Stimulated activated CD4-positive, alpha-beta T cell treated with anti-CD3 and anti-CD28 coated beads, Interleukin-4, amount 100 ng/mL, for 24 hours (primary cell): ENCODE measurements at places on chromosomes 3 and 15.

DNA sequence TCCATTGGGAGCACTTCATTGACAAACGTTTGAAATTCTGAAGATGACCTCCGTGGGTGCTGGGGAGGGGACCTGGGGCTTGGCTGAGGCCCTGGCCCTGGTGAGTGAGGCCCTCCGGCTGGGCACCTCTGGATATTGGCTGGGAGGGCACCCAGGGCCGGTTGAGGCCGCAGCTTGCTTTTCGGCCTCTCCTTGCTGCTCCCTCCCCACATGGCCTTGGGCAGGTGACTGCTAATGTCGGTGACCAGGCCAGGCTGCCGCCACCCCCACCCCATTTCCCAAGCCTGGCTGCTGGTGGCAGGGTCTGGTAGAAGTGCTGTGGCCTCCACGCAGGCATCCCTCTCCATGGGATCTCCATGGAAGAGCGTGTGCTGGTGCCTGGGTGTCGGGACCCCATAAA lies 39.5 kb downstream of the TM2D3 start:
- DNase-seq, result no peak

GRCh38 chr3:112456147-112456546 lies 43.1 kb downstream of the BTLA start:
- DNase-seq, result no peak

DNA sequence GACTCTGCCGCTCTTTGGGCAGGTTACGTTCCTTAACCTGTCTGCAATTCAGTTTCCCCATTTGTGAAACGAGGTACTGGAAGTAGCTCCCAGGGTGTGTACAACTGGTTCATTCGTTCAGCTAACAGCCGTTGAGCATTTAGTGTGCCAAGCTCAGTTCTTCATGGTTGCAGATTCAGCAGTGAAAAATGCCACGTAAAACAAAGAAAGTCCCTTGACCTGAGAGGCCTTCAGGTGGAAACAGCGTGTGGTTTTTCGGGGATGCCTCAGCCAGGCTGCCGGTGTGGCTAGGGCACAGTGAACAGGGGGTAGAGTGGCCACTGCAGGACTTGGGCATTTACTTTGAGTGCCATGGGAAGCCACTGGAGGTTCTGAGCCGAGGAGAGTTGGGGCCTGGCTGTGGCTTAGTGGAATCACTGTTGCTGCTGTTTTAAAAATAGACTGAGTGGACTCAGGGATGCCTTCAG lies 4.7 kb downstream of the SYNM start:
- DNase-seq, result no peak

DNA sequence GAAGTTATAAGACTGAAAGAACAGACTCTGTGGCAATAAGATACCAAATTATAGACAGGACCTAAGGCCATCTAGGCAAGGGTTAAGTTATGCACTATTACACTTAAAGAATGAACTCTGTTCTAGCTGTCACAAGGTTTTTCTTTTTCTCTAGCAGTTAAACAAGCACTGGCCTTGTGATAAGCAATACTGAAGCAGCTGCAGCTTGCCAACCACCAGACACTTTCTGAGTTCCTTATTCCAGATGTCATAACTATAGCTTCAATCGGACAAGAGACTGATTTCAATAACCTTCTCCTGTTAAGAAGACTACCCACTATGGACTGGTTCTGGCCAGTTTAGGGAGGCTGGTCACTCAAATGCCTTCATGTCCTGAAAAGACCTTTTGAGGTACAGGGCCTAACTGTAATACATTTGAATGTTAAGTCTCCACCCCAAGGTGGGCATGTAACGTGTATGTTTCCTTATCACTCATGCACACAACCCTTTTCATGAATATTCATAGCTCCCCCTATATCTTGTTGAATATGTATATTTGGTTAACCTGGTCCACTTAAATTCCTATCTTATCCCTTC lies 85.8 kb downstream of the CFAP20DC start:
- DNase-seq, result no peak

GRCh38 chr15:80247320-80247719 lies 4.7 kb downstream of the CTXND1 start:
- no peak for DNase-seq

GRCh38 chr3:106326941-106327695 lies 458.3 kb upstream of the CBLB start:
- no peak for DNase-seq

DNA sequence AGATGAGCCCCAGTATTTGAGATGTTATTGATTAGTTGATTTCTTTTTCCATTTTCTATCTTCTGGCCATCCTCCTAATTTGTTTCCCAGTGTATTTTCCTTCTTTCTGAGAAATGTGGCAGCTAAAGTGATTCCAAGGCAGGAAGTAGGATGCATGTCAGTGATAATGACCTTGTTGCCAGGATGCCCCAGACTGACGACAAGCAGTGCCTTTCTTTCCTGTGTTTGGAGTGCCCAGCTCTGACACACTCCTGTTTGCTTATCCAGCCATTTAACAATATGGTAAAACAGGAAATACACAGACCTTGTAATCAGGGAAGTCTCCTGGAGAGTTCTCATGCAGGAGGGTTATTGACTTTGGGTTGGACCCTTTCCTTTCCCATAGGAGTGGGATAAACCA lies 20.4 kb downstream of the TMOD2 start:
- no peak for DNase-seq

GRCh38 chr3:10164546-10165393 lies at the start of gene IRAK2:
Gene IRAK2, plus strand, starts transcription at chr3:10164919. Its CDS starts 36 bp downstream, at chr3:10164955.
- DNase-seq, result peak; percentile 59

- DNase-seq, result no peak
Measured at GRCh38 chr3:37853691-37854413, 7.8 kb upstream of the CTDSPL start.

- DNase-seq, result no peak
Measured at GRCh38 chr15:60844010-60844409, 365.1 kb upstream of the ICE2 start.

- no peak for DNase-seq
Measured at GRCh38 chr3:183924956-183925355, 40.3 kb upstream of the PARL start.

- DNase-seq, result no peak
Measured at GRCh38 chr3:195033531-195034091, 237.3 kb downstream of the XXYLT1 start.

DNA sequence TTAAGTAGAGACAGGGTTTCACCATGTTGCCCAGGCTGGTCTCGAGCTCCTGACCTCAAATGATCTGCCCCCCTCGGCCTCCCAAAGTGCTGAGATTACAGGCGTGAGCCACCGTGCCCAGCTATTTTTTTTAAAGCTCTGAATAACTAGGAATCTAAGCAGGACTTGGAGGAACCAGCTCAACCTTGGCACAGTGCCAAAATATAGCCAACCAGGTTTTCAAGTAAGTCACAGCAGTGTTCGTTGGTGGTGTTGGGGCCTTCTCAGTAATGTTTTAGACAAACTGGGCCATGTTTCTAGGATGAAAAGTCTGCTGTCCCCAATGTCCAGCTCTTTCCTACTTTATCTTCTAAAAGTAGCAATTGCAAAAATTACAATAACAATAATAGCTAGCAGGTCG lies 6.4 kb upstream of the ADAM10 start:
- no peak for DNase-seq

DNA sequence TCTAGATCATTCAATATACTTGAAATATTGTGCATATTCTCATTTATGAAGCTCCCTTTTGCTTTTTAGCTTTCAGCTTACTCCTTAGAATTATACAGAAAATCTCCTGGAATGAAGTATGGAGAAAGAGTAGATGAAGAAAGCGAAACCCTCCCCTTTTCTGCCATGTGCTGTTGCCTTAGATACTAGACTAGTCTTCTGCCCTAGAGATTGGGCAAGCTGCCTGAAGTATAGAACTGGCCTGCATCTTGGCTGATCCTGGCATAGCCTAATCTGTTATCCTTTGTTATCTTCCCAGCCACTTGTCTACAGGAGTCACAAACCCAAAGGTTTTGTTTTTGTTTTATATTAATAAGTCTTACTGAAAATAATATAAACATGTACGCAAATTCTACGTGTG lies 138.8 kb downstream of the RBPMS2 start:
- DNase-seq, result no peak

GRCh38 chr3:98731720-98732285 lies 31.3 kb upstream of the ST3GAL6 start:
- DNase-seq, result no peak

- DNase-seq, result no peak
Measured at GRCh38 chr3:53191836-53192480, 30.9 kb downstream of the PRKCD start.

DNA sequence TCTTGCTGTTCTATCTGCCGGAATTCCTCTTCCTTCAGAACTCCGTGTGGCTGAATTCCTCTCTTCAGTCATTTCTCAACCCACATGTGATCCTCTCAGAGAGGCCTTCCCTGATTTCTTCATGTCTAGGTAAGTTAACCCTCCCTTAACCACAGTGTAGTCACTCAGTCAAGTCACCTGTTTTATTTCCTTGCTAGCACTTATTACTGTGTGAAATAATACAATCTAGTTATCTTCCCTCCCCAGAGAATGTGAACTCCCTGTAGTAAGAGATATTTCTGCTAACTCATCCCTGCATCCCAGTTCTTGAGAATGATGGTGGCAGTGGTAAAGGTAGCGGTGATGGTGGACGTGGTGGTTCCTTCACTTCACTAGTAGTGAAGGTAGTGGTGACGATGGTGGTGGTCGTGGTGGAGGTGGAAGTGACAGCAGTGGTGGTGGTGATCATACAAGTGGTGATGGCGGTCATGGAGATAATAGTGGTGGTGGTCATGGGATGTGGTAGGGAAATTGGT lies 33.3 kb downstream of the COL6A5 start:
- DNase-seq, result no peak

GRCh38 chr15:95556866-95557225 lies 773.7 kb upstream of the NR2F2 start:
- DNase-seq, result no peak

DNA sequence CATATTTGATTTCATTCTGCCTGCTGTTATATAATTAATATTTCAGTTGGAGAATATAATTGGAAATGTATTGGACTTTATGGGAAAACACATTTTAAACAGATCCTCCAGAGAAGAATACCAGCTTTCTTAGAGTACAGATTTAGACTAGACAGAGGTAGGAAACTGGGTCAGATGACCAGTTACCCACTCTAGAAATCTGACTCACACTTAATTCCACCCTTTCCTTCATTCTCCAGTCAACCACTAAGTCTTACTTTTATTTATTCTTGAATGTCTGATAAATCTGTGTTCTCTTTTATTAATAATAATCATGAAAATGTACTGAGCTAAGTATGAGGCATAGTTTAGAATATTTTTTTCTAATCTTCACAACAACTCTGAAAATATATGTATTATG lies 110.7 kb downstream of the LRRC49 start:
- no peak for DNase-seq

GRCh38 chr3:178856804-178857203 lies 214.8 kb downstream of the ZMAT3 start:
- DNase-seq, result no peak

DNA sequence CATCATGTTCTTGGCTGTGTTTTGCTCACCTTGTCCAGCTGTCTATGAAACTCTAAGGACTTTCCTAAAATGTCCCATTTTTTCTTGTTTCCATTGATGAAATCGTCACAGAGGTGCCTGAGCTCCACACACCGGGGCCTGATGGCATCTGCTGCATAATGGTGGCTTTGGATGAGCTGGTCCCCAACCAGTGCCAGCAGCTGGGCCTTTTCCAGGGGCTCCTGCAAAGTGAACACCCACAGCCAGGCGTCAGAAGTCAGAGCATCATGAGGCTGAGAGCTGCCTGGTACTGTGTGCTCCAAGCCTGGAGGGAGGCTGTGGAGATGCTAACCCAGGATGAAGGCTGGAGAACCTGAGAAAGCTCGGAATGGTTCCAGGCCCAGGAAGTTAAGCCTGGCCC lies 46.9 kb downstream of the B3GNT5 start:
- DNase-seq, result no peak

DNA sequence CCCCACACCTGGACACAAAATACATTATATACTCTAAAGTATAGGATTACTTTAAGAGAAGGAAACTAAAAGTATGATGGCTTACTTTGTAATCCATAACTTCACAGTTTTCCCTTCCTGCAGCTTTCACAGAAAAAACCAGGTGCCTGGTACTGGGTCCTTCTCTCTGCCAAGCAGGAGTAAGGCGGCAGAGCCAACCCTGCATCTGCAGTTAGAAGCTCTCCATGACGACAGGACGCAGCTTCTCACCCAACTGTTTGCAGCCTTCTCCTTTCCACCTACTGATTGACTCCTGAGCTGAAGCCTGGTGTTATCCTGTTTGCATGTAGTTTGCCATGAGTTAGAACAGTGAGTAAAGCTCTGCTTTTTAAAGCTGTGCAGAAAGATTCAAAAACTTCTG lies 6.7 kb downstream of the MRAS start:
- no peak for DNase-seq

DNA sequence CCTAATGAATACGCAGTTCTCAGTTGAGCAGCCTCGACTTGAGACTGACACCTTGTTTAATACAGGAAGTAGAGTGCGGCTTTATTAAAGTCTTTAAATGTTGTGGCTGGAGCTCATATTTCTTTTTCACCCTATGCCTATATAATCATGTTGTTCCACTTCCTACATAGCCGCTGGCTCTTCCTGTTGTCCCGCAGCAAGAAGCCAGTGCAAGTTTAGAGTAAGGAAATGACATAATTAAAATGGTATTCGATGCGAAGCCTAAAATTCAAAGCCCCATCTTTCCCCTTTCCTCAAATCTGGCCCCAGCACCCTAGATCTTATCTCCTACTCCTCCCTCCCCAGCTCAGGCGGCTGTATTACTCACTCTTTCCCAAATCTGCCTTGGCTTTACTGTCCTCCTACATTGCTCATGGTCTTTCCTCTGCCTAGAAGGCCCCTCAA lies 7.5 kb upstream of the PHLDB2 start:
- no peak for DNase-seq

DNA sequence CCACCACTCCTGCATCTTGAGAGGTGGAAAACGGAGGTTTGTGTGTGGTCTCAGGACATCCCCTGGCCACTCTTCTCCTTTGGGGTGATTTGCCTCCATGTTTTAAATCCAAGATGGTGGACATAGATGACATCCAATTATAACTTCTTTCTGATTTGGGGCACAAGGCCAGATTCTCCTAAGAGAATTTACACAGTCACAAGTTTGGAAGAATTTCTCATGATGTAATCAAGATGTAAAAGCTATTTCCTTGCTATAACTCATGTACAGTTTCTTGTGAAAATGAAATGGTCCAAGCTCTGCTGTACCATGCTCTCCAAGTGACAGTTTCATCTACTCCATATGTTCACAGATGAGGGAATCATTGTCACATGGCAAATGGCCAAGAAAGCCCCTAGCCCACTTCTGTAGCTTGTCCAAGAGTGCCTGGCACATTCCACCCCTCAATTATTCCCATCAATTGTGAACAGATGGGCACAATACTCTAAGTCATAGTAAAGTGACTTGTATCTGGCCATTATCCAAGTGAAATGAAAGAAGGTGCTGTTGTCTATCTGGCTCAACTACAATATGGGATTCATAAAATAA lies 134.6 kb upstream of the ROPN1 start:
- no peak for DNase-seq
